ENCODE measurements at places on chromosomes 4 and X.

- H3K4me3 ChIP-seq = no peak overlapping the region
- peaks cover 76% of the 10 kb centered on the region for H3K27me3 ChIP-seq
- peaks cover 6% of the 10 kb centered on the region for H3K4me1 ChIP-seq
- H3K27ac ChIP-seq = no peak overlapping the region
Measured at GRCh38 chr4:146633471-146633800, 5.3 kb upstream of the POU4F2 start.

- no peak for DNase-seq
- H3K4me3 ChIP-seq = no peak overlapping the region
- H3K27me3 ChIP-seq = no peaks in the 10 kb centered on the region
- H3K27ac ChIP-seq = peak overlapping the region; percentile 88
- H3K36me3 ChIP-seq = peaks cover 8% of the 10 kb centered on the region
- no peaks in the 10 kb centered on the region for H3K4me1 ChIP-seq
Measured at GRCh38 chr4:1381181-1381621, 25.0 kb downstream of the NKX1-1 start.

DNA sequence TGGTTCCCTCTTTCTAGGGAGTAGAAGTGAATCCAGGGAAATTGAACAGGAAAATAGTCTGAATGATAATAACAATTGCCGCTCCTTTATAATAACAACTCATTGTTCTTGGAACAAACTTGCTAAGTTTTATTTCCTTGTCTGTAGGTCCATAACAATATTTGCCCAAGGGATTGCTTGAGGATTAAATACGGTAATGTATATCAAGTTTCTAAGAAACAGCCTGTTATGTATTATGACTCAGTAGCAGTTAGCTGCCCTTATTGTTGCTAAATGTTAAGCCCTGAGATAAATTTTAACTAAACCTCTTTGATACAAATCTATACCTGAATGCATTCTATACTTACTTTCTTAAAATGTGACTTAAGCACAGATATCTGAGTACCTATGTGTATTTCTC is 215.9 kb upstream of the AADAT start:
- no peak overlapping the region for H3K27ac ChIP-seq
- no peaks in the 10 kb centered on the region for H3K27me3 ChIP-seq
- no peak overlapping the region for H3K4me3 ChIP-seq
- no peak for DNase-seq
- H3K4me1 ChIP-seq = no peaks in the 10 kb centered on the region

GRCh38 chrX:124736553-124737270 is 390.3 kb downstream of the SH2D1A start:
- peak; percentile 9 for DNase-seq
- peaks cover 6% of the 10 kb centered on the region for H3K27me3 ChIP-seq
- H3K4me1 ChIP-seq = peaks cover 6% of the 10 kb centered on the region
- peak overlapping the region; percentile 83 for H3K27ac ChIP-seq

DNA sequence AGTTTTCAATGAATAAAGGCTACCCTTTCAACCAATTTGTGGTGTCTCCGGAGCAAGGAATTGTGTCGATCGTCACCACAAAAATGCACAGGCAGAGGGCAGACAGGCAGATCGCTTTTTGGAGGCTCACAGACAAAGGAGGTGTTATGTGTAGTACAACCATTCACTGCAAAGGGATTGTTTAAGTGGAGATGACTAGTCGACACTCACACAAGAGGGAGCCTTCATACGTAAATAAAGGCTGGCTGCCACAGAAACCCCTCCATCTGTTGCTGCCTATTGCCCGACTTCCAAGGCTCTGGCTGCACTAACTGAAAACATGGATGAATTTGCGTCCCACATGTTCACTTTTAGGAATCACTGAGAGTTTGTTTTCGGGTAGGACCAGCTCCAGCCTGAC is 281.1 kb downstream of the NKX6-1 start:
- no peak overlapping the region for H3K27ac ChIP-seq
- H3K27me3 ChIP-seq = no peaks in the 10 kb centered on the region
- no peaks in the 10 kb centered on the region for H3K36me3 ChIP-seq

DNA sequence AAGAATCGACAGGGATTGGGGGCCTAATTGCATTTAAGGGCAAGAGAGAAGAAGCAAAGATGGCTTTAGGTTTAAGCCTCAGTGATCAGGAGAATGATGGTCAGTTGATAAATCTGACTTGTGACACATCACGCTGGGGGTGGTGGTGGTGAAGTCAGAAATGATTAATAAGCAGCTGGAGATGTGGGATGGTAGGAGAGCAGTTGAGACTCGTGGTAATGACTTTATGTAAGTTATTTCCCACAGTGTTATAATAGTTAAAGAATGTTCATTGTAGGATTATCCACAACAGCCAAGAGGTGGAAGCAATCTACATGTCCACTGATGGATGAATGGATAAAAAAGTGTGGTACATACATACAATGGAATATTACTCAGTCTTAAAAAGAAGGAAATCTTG is 178.9 kb upstream of the GPC4 start:
- no peaks in the 10 kb centered on the region for H3K4me1 ChIP-seq
- no peaks in the 10 kb centered on the region for H3K36me3 ChIP-seq
- H3K27me3 ChIP-seq = no peaks in the 10 kb centered on the region
- DNase-seq = no peak

DNA sequence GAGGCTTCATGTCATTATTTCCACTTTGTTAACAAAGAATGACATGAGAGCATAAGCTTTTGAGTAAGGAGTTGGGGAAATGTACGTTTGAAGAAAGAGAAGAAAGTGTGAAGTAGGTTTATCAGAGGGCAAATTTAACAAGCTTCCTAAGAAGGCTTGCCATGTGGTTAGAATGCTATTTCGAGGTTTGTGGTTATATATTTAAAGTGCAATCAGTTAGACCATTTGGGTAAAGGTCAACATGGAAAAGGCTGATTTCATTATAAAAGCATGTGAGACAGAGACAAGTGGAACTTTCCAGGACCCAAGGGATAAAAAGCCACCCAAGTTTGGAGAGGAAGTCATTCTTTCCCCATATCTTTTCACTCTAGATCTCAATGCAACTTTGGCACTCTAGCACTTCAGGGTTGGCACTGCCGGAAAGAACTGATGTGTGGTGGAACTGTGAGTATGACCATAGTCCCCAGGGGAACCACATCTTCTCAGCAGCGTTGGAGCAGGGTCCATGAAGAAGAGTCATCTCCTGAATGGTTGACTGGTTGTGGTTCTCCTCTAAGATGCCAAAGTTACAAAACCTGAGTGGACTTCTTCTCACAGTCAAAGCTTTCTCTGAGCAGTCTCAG is 529.9 kb downstream of the MID1IP1 start:
- no peak overlapping the region for H3K27ac ChIP-seq
- DNase-seq = no peak
- peaks cover 9% of the 10 kb centered on the region for H3K27me3 ChIP-seq
- H3K4me1 ChIP-seq = peaks cover 3% of the 10 kb centered on the region
- H3K4me3 ChIP-seq = no peak overlapping the region

- H3K36me3 ChIP-seq = no peaks in the 10 kb centered on the region
- H3K27ac ChIP-seq = no peak overlapping the region
- H3K27me3 ChIP-seq = no peaks in the 10 kb centered on the region
- no peaks in the 10 kb centered on the region for H3K4me1 ChIP-seq
- DNase-seq = no peak
- no peak overlapping the region for H3K4me3 ChIP-seq
Measured at GRCh38 chr4:111960241-111960667, 185.0 kb upstream of the FAM241A start.

- no peaks in the 10 kb centered on the region for H3K36me3 ChIP-seq
- H3K4me1 ChIP-seq = no peaks in the 10 kb centered on the region
- no peak for DNase-seq
- no peaks in the 10 kb centered on the region for H3K27me3 ChIP-seq
Measured at GRCh38 chr4:156705311-156705710, 266.3 kb downstream of the PDGFC start.

DNA sequence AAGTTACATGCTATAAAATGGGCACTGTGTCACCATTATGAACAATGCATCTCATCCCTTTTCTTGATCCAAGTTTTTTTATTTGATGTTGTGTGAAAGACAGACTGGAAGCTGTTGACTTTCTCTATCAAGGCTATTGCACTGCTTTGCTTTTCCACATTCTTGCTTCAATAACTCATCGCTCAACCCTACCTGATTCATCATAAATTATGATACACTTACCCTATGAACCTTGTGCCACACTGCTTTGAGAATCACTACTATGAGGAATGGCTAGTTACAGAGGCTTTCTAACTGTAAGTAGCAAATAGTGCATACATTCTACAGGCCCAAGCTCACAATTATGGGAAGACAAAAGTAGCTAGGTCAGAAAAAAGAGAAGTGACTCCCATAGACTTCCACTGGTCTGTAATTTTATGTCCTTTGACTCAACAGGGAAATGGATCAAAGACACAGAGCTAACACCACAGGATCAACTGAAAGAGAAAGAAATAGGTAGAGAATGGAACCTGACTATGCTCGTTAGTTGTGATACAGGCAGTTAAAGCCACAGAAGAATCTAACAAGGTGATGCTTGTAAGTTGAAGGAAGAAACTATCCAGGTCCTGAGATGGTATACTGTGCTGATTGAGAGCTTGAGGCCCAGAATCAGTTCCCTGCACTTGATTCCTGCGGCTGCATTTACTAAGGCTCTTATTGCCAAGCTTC is 163.5 kb downstream of the PPP3CA start:
- DNase-seq = no peak
- peaks cover 19% of the 10 kb centered on the region for H3K4me1 ChIP-seq
- H3K4me3 ChIP-seq = no peak overlapping the region
- H3K27ac ChIP-seq = no peak overlapping the region

DNA sequence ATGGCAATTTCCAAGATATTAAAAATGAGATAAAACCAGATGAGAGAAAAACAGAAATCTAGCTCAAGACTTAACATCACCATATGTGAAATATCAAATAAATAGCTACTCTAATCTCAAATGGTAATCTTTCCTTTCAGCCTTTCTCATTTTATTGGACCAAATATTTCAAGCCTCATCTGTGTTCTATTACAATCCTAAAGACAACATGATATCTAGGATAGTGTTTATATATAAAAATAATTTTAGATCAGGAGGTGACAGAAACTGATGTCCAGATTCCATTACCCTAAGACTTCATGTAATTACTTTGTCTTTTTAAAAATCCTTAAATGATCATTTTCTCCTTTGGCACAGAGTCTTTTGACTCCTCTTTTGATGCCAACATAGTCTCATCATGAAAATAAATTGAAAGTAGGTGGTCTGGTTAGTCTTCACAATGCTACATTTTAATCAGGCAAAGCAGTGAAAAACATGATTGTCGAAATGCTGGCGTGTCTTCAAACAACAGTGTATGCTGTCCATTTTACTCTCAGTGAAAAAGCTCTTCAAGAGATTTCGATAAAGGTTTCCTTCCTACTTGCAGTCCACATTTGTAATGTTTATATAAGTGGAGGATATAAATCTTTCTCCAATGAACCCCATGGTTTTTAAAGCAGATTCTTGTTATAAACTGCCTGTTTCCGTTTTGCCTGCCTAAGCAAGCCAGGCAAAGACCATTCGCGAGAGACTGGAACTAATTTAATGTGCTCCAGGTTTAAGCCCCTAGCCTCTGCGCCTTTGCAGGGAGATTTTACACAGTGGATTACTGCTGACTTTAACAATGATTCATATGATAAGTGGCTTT is 169.8 kb downstream of the SCFD2 start:
- H3K4me3 ChIP-seq = no peak overlapping the region
- H3K27me3 ChIP-seq = no peaks in the 10 kb centered on the region
- H3K36me3 ChIP-seq = no peaks in the 10 kb centered on the region
- no peak for DNase-seq
- no peak overlapping the region for H3K27ac ChIP-seq

GRCh38 chrX:134375691-134376090 is 84.3 kb upstream of the HPRT1 start:
- DNase-seq = no peak
- H3K27ac ChIP-seq = no peak overlapping the region
- no peaks in the 10 kb centered on the region for H3K27me3 ChIP-seq
- peaks cover 7% of the 10 kb centered on the region for H3K4me1 ChIP-seq
- peaks cover 20% of the 10 kb centered on the region for H3K36me3 ChIP-seq
- H3K4me3 ChIP-seq = no peak overlapping the region

GRCh38 chr4:16334601-16335000 is 108.3 kb upstream of the TAPT1 start:
- H3K27ac ChIP-seq = no peak overlapping the region
- no peaks in the 10 kb centered on the region for H3K36me3 ChIP-seq
- no peaks in the 10 kb centered on the region for H3K4me1 ChIP-seq
- no peak for DNase-seq

DNA sequence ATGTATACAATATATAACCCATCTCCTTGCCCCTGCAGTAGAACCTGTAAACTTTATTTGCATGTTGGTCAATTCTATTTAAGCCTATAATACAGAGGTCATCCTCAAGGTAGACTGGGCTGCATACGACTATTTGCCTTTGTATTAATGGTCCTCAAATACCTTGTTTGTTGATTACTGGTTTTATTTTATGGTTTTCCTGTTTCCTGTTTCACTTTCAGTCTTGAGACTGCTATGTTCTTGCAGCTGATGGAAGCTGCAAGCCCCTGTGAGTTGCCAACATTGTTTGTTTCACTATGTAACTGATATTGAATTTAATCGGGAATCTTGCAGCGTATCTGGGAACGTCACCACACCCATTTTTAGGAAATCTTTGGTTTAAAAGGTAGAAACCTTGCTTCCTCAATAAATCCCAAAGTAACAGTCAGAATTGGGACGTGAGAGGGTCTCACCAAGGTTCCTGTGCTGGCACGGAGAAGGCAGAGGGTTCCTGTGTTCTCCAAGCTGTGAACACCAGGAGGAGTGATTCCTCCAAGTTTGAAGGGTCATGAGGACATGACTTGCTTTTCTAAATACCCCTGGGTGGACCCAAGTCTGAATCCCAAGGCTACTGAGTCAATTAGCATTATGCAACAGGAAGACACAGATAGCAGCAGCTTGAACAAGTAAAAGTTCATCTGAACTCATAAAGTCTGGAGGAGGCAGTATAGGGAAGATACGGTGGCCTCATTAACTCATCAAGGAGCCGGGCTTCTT is 110.6 kb upstream of the PNPLA4 start:
- peak overlapping the region; percentile 73 for H3K4me3 ChIP-seq
- peaks cover 3% of the 10 kb centered on the region for H3K27me3 ChIP-seq
- H3K4me1 ChIP-seq = peaks cover 9% of the 10 kb centered on the region
- H3K36me3 ChIP-seq = no peaks in the 10 kb centered on the region
- H3K27ac ChIP-seq = peak overlapping the region; percentile 87
- DNase-seq = no peak

DNA sequence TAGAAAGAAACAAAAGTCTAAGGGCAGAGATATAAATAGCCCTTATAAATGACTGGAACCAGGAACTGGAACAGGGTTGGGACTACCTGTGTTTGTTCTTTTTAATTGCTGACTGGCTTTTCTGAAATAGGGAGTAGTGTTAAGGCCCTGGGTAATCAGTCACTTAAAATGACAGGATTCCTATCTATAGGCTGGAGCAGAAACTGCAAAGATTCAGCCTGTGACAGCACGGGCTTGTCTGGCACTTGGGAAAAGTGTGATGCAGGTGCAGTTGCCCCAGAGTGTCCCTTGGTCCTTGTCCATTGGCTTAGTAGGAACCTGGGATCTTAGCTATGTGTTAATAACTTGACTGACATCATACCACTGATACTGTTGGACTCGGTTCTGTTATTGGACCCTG is 14.7 kb upstream of the PLAC8 start:
- H3K27ac ChIP-seq = no peak overlapping the region
- no peak overlapping the region for H3K4me3 ChIP-seq
- peaks cover 9% of the 10 kb centered on the region for H3K4me1 ChIP-seq

- no peaks in the 10 kb centered on the region for H3K27me3 ChIP-seq
- DNase-seq = no peak
- H3K36me3 ChIP-seq = no peaks in the 10 kb centered on the region
Measured at GRCh38 chr4:42995343-42995944, 102.9 kb downstream of the GRXCR1 start.
